NCI-H1436 treated with DMSO at 0.1 percent for 48 hours (cell line): ENCODE measurements at places on chromosomes 6 and 20.

- no peak for DNase-seq
Observed at GRCh38 chr6:148700741-148701311, 46.0 kb upstream of the UST start.

GRCh38 chr6:132964101-132964867 lies 149.9 kb downstream of the RPS12 start:
- DNase-seq = no peak

GRCh38 chr6:15389084-15389764 lies 143.4 kb downstream of the JARID2 start:
- no peak for DNase-seq

GRCh38 chr20:19890445-19891051 lies 126.6 kb upstream of the NAA20 start:
- DNase-seq = peak; percentile 27

- DNase-seq = no peak
Observed at GRCh38 chr6:43274127-43274915, 23.7 kb upstream of the SLC22A7 start.

DNA sequence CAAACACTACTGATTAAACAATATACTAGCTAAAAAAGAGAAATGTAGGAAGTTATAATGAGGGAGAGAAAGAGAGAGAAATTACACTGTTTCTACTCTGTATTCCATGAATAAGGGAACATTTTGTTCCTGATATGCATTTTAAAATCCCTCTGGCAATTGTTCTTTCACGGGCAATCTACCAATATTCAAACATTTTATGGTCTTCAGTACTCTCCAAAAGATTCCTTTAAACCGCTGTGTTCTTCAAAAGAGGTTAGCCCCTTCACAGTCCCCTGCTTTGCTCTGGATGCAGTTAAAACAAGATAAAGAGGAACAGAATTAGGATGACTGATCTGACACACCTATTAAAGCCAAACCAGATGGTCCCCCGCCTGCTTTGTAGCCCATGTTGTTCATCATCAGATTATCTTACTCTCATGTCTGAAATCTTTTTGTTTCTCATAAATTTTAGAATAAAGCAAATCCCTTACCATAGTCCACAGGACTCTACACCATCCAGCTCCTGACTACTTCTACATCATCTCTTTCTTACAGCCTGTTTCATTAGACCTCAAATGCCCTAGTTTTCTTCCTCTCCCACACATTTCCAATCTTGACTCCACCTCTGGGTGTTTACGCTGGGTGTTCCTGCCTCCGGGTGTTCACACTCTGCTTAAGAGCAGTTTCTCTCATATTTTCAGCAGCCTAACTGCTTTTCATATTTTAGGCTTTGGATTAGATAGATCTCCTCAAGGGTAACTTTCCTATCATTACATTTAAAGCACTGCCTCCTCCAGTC lies 399.7 kb downstream of the COL12A1 start:
- no peak for DNase-seq

DNA sequence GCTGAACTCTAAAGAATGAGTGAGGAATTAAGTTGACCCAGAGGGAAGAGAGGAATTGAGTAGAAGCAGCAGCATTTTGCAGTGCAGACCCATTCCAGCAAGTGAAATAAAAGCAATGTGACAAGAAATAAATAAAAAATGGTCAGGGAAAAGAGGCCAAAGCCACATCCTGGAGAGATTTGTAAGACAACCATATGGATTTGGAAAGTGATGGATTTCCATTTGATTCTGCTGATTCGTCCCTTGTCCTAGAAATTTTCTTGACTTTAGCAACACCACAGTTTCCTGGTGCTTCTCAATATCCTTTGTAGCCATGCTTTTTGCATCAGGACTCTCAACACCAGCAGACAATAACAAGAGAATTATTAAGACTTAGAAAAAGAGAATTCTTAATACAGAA lies 29.8 kb downstream of the ANKEF1 start:
- no peak for DNase-seq

GRCh38 chr6:96837081-96837971 lies at the start of gene GPR63:
GPR63 (minus strand) TSS chr6:96837477; CDS start chr6:96799731, 37,746 bp downstream.
- peak; percentile 62 for DNase-seq

DNA sequence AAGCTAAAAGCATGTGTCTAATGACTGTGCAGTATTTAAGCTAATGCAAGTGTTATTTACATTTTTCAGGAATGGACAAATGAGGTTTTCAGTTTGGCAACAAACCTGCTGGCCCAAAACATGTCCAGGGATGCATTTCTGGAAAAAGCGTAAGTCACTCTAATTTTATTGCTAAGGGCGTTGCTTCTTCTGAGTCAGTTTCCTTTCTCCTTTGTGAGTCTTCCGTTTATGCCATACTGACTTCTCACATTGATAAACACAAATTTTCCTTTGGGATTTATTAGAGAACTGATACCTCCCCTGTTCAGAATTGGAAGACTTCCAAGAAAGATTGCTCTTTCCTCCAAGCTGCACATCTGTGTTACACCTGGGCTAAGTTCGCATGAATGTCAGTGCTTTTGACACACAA lies 422.9 kb upstream of the PLCB4 start:
- no peak for DNase-seq
